ENCODE measurements at places on chromosomes 12 and 14. TPM values are rescaled to one million over a fixed set of nuclear protein-coding genes. Genes with fewer than 3 reads are reported as not detected.

GRCh38 chr14:102539544-102540314 is 30.2 kb upstream of the ANKRD9 start:
- no peaks in the 10 kb centered on the region for H3K27me3 ChIP-seq
- no peak for DNase-seq
- H3K36me3 ChIP-seq, result no peaks in the 10 kb centered on the region
- no peak overlapping the region for H3K4me3 ChIP-seq

The MLEC gene
- total RNA-seq, result 29.2 TPM

The FBXO21 gene
- 23.4 TPM for total RNA-seq

DNA sequence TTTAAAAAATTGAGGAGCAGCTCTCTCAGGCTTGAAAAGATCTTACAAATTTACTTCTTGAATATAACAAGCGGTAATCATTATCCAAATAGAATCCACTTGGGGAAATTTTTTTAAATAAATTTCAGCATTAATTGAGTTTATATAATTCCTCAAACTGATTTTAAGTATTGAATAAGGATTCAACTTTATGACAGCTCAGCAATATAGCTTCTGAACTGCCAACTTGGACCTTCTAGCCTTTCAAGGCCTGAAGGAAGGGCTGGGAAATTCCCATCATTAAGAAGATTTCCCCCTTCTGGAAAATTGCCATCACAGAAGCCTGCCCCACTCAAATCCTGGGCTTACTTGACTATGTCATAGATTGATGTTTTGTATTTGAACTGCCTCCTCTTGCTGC is 57.5 kb upstream of the GARIN2 start:
- no peak for DNase-seq
- H3K36me3 ChIP-seq, result no peaks in the 10 kb centered on the region
- H3K4me3 ChIP-seq, result no peak overlapping the region

DNA sequence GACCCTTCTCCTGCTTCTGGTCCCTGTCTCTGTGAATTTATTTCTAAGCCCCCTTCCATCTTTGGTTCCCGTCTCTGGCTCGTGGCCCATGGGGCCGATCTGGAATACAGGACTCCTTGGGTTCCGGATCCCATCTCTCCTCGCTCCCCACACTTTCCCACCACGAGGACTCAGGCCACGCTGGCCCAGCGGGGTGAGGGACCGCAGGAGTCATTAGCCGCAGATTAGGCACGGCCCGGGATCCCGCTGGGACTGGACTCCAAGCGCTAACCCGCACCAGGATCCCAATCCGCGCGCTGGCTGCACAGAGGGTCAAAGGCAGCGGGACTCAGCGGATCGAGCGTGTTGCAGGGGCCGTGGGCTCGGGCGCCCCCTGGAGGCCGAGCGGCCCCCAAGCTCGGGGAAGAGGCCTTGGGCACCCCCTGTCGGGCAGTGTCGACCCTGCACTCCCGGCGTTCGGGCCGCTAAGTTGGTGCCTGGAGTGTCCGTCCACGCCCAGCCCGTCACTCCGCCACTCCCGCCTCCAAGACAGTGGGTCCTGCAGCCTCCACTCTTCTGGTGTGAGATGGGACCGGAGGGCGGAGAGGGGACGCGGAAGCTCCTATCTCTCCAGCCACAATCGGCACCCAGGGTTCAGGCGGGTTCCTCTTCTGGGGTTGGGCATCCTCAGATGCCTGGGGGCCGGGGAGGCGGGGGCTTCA is 9.5 kb downstream of the SHMT2 start:
- peaks cover 70% of the 10 kb centered on the region for H3K4me1 ChIP-seq
- peak overlapping the region; percentile 80 for H3K4me3 ChIP-seq
- DNase-seq, result peak; percentile 72
- H3K27me3 ChIP-seq, result peaks cover 18% of the 10 kb centered on the region
- no peak overlapping the region for H3K27ac ChIP-seq
- H3K36me3 ChIP-seq, result no peaks in the 10 kb centered on the region

GRCh38 chr12:49824895-49825294 is 3.3 kb downstream of the NCKAP5L start:
- H3K4me3 ChIP-seq, result no peak overlapping the region
- no peaks in the 10 kb centered on the region for H3K36me3 ChIP-seq
- no peaks in the 10 kb centered on the region for H3K27me3 ChIP-seq
- DNase-seq, result no peak

DNA sequence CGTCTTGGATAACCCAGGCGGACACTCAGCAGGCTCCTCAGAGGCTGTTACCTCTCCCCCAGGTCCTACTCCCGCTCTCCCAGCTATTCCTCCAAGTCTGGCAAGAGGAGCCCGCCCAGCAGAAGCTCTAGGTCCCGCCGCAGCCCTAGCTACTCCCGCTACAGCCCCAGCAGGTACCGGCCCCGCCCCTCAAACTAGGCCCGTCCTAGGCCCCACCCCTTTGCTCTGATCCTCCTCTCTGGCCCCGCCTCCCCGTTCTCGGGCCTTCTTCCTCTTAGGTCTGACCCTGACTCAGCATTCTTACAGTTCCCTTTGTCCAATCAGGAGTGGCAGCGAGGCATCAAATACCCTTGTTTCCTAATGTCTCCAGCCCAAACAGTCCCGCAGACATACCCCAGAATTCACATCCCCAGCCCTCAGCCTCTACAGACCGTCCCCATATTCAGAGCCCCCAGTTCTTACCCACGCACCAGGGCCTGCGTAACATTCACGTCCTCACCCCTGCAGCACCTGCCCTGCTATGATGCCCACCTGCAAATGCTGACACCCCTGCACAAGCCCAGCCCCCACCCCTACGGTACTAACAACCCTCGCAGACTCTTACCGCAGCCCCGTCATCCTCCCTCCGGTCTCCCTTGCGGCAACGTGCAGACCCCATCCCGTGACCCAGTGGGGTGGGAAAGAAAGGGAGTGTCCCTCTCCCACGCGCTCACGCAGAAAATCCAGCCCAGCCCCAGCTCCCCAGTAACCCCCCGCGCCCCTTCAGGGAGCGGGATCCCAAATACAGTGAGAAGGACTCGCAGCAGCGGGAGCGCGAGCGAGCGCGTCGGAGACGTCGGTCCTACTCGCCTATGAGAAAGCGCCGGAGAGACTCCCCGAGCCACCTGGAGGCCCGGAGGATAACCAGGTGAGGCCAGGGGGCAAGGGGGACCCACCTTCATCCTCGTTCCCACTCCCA is 25.0 kb upstream of the HSPB8 start:
- no peaks in the 10 kb centered on the region for H3K36me3 ChIP-seq
- no peaks in the 10 kb centered on the region for H3K4me1 ChIP-seq
- H3K4me3 ChIP-seq, result no peak overlapping the region
- H3K27ac ChIP-seq, result no peak overlapping the region
- no peak for DNase-seq

The RBP5 gene
- total RNA-seq, result not detected

The GYS2 gene
- 0.27 TPM for total RNA-seq

The P3H3 gene
- 18.2 TPM for total RNA-seq

The FGF6 gene
- total RNA-seq, result not detected

The RND1 gene
- 2.3 TPM for total RNA-seq

DNA sequence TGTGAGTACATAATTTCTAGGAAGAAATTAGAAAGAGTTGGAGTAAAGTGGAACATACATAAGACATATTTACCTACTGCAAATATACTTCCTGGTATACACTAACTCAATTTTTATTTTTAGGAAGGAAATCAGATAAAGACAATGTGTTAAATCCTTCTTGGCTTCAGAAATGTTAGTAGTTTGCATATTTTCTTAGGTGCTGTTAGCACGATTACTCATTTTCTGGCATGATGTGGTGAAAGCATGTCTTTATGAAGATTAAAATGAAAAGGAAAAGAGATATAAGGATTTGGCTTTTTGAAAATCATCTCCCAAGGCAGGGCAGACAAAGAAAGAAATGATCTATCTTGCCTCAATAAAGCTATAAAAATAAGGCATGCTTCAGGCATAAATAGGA is 287.6 kb upstream of the E2F7 start:
- no peak overlapping the region for H3K4me3 ChIP-seq
- DNase-seq, result no peak
- no peak overlapping the region for H3K27ac ChIP-seq
- H3K27me3 ChIP-seq, result no peaks in the 10 kb centered on the region
- H3K36me3 ChIP-seq, result no peaks in the 10 kb centered on the region

DNA sequence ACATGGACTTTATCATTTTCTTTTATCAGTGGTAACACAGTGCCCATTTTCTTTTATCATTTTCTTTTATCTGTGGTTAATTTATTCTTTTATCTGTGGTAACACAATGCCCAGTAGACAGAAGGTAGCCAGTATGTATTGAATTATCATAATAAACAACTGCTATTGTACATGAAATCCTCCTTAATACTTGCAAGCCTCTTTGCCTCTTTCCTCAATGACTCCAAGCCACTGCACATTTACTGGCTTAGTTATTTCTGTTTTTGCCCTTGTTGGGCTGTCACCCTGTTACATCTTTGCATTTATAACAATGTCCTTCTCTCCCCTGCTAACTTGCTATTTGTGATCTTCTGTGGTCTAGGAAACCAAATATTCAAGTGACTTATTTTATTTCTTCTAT is 345.0 kb downstream of the ATP23 start:
- no peaks in the 10 kb centered on the region for H3K4me1 ChIP-seq
- H3K27ac ChIP-seq, result no peak overlapping the region
- H3K27me3 ChIP-seq, result no peaks in the 10 kb centered on the region
- H3K36me3 ChIP-seq, result no peaks in the 10 kb centered on the region
- no peak for DNase-seq

The SOX5 gene
- not detected for total RNA-seq

DNA sequence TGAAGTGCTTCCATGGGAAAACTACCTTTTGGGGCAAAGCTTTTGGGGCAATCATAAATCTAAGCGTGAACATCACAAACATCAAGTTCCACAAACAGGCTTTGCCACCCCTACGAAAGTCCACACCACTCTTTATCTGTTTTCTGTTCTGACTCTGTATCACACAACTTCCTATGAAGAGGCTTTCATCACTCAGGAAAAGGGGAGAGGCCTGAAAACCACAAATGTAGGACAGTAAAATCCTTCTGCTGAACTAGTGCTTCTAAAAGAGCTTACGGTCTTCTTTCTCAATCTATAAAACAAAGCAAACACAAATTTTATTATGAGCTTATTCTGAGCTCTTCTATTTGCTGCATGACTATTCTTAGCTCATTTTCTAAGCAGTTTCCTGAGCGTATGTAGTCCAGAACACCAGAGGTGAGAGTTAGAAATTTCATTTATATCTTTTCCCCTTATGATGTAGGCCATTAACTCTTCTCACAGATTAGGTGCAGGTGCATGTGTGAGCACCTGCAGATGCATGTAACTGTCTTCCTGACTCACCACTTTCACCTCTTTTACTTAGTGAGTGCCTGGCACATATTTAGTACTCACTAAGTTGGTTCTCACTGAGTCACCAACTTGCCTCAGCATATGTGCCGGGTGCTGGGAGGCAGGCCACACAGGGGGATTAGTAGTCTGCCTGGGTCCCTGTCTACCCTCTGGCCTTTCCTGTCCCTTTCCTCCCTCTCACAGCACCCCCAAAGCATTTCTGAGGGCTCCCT is 32.9 kb upstream of the SYCP3 start:
- no peak overlapping the region for H3K27ac ChIP-seq
- DNase-seq, result no peak
- no peaks in the 10 kb centered on the region for H3K27me3 ChIP-seq
- no peaks in the 10 kb centered on the region for H3K4me1 ChIP-seq

The OVCH1 gene
- not detected for total RNA-seq

- no peaks in the 10 kb centered on the region for H3K4me1 ChIP-seq
- DNase-seq, result no peak
- no peak overlapping the region for H3K27ac ChIP-seq
- no peaks in the 10 kb centered on the region for H3K36me3 ChIP-seq
- H3K27me3 ChIP-seq, result no peaks in the 10 kb centered on the region
Measured at GRCh38 chr12:128852026-128852698, 1.1 kb upstream of the GLT1D1 start.

The TAS2R8 gene
- not detected for total RNA-seq

The KRT71 gene
- total RNA-seq, result not detected

DNA sequence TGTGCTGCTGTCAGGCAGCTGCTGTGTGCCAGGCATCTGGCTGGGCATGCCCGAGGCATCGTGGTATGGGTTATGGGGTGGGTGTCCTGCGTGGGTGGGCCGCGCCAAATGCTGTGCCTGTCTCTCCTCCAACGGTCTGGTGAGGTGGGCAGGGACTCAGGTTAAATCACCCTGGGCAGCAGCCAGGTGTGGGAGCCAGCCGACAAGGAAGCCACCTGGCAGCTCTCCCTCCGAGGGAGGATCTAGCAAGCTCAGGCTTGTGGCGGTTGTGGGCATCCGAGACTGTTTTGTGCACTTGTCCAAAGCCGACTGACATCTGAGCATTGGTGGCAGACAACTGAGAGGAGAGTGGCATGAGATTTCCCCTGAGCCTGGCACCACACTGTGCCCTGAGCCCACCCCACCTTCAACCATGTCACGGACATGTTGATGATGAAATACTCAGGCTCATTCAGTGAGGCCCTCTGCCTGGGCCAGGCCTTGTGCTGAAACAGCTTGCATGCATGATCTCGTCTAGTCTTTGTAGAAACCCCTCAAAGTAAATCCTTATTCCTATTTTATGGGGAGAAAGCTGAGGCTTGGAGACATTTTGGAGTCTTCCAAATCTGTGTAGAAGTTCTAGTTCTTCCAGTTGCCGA is 181.8 kb upstream of the MYL2 start:
- H3K36me3 ChIP-seq, result no peaks in the 10 kb centered on the region
- H3K27ac ChIP-seq, result no peak overlapping the region
- DNase-seq, result no peak
- no peaks in the 10 kb centered on the region for H3K4me1 ChIP-seq
- no peaks in the 10 kb centered on the region for H3K27me3 ChIP-seq

DNA sequence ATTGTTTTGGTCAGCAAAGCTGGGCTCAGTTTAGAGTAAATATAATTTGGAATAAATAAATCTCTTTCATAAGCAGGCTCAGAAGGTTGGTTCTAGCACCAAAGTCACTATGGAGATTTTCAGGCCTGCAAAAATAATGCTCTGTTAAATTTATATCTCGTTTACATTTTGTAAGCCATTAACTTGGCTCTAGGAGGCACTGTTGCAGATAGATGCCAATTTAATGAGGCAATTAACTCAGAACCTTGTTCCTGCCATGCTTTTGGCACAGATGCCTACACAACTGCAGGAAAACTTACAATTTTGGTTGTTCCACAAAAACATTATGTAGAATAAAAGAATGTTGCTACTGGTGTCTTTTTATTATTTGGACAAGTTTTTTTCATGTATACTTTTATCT is 428.1 kb downstream of the FLRT2 start:
- H3K36me3 ChIP-seq, result no peaks in the 10 kb centered on the region
- DNase-seq, result no peak
- no peak overlapping the region for H3K27ac ChIP-seq
- no peaks in the 10 kb centered on the region for H3K27me3 ChIP-seq
- H3K4me1 ChIP-seq, result no peaks in the 10 kb centered on the region

GRCh38 chr14:76257842-76258397 is 106.2 kb downstream of the GPATCH2L start:
- H3K27me3 ChIP-seq, result no peaks in the 10 kb centered on the region
- H3K4me1 ChIP-seq, result no peaks in the 10 kb centered on the region
- no peak overlapping the region for H3K4me3 ChIP-seq

The ACADS gene
- 18.1 TPM for total RNA-seq

DNA sequence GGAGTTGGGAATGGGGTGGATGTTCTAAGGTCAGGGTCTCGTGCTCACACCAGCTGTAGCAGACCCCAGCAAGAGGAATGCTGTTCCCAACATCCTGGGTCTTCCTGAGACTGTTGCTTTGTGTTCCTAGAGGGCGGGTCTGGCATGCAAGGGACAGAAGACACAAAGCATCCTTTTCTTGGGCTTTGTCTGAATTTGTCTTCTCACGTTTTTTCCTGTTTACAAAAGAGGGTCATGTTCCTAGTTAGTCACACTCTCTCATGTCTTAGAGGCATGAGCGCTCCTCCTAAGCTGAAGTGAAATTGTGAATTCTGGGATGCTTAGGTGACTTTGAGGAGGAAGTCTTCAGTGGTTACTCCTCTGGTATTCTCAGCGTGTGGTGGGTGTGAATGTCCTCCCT is 9.6 kb upstream of the TAMALIN start:
- no peaks in the 10 kb centered on the region for H3K27me3 ChIP-seq
- no peaks in the 10 kb centered on the region for H3K36me3 ChIP-seq
- DNase-seq, result no peak
- H3K4me1 ChIP-seq, result no peaks in the 10 kb centered on the region
- no peak overlapping the region for H3K4me3 ChIP-seq
- H3K27ac ChIP-seq, result no peak overlapping the region

All from naive thymus-derived CD4-positive, alpha-beta T cell (primary cell).